ENCODE measurements at places on chromosomes 5 and 9.
A peak's percentile ranks its signal among the peaks of the same experiment; 100 is the strongest.

GRCh38 chr9:119369680-119370366, 588 bp upstream of the BRINP1 start:
- no peak for DNase-seq

DNA sequence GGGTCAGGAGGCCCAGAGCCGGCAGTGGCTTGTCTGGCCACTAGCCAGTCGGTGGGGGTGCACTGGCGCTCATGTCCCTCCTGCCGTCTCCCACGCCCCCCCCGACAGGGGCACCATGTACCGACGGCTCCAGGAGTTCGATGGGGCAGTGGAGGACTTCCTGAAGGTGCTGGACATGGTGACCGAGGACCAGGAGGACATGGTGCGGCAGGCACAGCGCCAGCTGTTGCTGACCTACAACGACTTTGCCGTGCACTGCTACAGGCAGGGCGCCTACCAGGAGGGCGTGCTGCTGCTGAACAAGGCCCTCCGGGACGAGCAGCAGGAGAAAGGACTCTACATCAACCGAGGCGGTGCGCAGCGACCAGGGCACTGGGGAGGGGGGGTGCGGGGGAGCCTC, 8.1 kb downstream of the TTC16 start:
- DNase-seq: no peak

DNA sequence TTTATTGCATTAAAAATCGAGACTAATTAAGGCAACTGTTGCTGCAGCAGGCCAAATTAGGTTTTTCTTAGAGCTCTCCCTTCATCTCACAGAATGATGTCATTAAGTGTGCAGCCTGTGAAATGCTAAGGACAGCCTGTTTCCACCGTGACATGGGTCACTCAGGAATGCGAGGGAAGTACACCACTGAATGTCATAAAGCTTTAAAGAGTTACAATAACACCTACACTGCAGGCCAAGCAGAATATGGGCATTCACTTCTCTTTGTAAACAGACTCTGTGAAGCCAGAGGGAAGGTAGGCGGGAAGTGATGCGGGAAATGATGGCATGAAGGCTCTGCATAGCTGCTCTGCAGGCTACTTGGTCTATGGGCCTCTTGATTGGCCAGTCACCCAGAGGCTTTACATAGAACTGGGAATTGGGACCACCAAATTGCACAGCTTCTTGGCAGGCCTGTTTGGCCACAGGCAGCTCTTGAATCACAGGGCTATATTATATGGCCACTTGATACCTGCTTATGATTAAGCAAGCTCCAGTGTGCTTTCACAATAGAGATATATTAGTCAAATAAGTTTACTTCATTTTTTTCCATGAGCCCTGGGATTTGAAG, 28.4 kb upstream of the AOPEP start:
- DNase-seq: peak; percentile 64

- peak; percentile 86 for DNase-seq
Measured at GRCh38 chr9:130499804-130500263, 55.1 kb downstream of the ASS1 start.

DNA sequence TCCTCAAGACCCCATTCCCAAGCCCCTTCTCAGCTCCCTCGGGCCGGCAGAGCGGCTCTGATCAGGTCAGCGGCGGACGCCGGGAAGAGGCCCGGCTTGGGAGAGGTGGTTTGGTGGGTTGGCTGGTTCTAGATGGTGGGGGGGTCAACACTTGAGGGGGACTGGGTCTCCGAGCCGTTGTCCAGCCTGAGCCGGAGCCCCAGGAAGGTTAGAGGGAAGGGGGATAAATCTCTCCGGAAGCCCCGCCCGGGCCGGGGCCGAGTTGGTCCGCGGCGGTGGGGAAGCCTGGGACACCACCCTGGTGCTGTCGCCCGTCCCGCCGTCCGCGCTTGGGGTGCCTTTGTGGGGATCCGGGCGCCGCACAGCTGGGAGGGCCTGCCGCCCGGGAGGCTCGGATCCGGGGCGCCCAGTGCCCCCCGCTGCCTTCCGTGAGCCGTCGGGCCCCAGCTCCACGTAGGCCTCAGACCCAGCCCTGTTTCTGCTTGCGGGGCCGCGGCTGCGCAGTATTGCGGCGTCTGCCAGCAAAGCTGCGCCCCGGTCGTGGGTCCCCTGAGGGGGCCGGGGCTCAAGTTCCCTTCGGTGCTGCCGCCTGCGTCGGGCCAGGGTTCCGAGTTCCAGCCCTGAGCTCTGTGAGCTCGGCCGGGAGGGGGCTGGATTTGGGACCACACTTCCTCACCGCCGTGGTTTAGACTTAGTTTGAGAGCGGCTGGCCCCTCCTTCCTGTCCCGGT, 542 bp upstream of the TRIM52 start:
- DNase-seq: peak; percentile 86

DNA sequence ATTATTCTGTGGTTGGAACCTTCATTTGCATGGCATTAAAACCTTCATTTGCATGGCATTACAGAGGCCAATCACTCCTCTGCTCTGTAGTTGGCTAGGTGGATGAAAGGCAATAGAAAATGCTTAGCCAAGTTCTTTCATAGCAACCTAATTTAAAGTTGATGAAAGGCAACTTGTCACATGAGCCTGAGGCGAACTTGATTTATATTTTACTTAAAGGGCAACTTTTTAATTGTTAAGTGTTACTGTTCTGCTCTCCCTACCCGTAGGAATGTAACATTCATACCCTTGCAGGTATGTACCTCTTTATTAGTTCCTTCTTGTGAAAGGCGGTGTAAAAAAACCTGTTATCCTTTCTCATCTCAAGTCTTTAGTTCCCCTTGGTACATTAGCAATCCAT, 7.9 kb upstream of the ERMP1 start:
- DNase-seq: no peak

GRCh38 chr9:4792054-4792571, 631 bp upstream of the RCL1 start:
- DNase-seq: no peak

DNA sequence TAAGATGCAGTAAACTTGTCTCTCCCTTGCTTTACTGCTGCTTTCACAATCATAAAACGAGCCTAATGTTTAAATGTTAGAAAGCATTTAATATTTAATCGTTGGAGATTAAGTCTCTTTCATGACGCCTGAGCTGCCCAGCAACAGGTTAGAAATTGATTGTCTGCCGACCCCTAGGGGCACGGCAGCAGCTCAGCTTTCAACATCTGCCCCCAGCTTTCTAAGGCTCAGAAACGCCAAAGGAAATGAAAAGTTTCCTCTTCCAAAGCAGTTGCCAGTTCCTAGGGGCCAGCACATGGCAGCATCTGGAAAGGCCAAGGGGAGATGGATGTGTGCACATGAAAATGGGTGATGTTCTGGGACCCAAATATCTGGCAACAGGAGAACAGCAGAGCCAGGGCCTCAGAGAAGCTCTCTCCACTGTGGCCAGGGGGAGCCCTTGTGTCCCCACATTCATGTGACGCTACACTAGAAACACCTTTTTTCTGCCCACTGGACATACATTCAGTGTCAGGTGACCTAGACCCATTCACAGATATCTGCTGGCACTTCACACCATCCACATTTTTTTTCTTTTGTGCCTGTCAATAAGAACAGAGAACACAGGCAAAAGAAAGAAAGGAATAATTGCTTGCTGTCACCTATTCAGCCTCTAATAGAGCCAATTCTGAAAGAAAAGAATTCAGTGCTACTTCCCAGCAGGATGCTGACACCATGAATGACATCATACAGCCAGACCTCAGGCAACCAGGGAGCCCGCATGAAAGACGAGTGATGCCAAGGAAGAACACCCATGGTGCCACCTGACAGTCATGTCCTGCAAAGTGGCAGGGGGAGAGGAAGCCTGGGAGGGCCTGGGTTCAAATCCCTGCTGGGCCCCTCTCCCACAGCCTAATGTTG, 205.0 kb upstream of the TAS2R1 start:
- no peak for DNase-seq

GRCh38 chr9:112599732-112600131, 113.1 kb downstream of the KIAA1958 start:
- DNase-seq: no peak

DNA sequence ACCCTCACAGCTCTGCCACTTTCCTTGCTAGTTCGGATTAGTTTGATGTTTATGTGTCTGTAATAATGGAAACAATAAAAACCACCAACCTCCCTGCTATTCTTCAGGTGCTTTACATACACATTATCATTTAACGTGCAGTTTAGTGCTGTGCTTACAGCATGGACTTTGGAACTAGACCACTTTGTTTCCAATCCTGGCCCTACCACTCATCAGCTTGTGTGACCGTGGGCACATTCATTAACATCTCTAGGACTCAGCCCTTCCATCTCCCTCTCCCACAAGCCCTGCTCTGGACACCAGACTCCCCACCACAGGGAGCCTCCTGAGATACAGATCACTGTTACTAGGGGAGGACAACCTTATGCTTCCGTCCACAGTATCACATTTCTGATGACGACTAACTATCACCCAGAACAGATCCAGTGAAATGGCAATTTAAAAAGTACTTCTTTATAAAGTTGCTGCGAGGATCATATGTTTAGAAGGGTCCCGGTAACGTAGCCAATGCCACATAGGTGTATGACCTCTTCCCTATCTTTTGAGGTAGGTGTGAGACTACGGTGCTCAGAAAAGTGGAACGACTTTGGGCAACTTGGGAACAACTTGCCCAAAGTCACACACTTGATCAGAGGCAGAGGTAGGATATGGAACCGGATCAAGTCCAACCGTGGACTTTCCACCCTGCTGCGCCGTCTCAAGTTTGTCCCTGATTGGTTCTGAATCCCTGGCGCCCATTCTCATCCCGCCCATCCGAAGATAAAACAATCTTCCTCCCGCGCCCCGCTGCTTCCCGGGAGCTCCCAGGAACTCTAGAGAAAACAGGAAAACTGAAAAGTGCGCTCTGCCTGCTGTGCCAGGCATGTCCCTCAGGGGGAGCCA, 132.4 kb upstream of the NIPBL start:
- peak; percentile 91 for DNase-seq

DNA sequence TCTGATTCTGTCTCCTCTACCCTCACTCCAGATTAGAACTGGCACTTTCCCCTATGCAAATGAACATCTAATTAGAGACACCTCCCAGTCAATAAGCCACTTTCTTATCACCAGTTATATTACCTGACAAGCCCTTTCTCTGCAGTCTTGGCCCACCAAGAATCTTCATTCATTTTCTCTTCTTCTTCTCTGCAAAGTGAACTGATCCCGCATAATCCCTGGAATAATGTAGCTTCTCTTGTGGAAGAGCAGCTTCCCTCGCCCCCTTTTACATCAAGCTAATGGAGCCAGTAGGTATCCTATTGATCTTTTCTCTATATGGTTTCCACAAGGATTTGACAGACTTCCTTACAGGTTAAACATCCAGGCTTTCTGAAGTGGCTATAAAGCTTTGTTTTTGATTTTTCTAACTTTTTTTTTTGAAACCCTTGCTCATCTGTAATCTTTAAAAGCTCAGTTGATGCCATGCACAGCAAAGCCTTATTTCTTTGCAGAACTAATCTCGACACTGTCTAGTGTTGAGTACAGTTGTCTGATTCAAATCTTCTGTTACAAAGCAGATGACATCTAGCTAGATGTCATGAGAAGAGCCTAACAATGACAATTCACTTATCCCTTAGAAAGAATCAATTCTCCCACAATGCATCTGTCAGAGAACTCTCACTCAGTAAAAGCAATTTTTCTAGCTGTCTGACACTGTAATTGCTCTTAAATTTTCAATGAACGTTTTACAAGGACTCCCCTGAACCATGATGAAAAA, 281.4 kb downstream of the ISL1 start:
- no peak for DNase-seq

- DNase-seq: no peak
Measured at GRCh38 chr5:141359790-141360426, at the start of gene PCDHGB2. PCDHGB2 (plus strand) TSS chr5:141359994; CDS start chr5:141360136, 142 bp downstream.
